ENCODE measurements at places on chromosomes 1 and 21. TPM values are rescaled to one million over a fixed set of nuclear protein-coding genes. Genes with fewer than 3 reads are reported as not detected.

IL19 gene
- not detected for total RNA-seq

GSTM5 gene
- total RNA-seq = not detected

HAX1 gene
- 86.1 TPM for total RNA-seq

GSTM1 gene
- not detected for total RNA-seq

PLEKHN1 gene
- 6.8 TPM for total RNA-seq

COL8A2 gene
- 0.06 TPM for total RNA-seq

DAB1 gene
- total RNA-seq = not detected

- no peak for DNase-seq
These were observed 77.6 kb downstream of the RGL1 start for GRCh38 chr1:183882335-183883167.

DNA sequence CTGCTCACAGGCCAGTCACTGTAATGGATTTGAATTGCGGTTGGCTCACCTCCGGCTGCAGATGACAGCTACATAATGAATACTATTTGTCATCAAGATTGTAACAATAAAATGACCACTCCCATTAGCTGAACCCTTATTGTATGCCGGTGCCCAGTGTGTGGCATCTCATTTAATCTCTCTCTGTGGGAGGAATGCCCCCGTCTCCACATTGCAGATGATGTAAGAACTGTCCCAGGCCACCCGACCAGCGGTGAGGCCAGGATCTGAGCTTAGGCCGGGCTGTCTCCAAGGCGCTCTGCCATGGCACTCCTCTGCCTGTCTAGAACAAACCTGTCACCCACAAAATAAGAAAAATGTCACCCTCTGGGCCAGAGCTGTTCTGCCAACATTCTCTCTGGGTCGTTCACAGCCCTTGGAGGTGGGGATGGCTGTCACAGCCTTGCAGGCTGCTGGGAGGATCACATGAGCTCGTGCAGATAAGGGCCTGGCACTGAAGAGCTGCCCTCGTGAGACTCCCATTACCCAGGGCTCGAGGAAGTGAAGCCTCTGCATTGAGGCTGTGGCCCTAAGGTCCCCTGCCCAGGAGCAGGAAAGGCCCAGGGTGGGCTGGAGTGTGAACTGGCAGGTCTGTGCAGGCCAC is 52.7 kb downstream of the ECE1 start:
- no peak for DNase-seq

- no peak for DNase-seq
These were observed 252.4 kb downstream of the TOMM20 start for GRCh38 chr1:234875953-234876855.

GRCh38 chr1:218643926-218644325 is 298.8 kb downstream of the TGFB2 start:
- no peak for DNase-seq

GRCh38 chr1:203744075-203744972 is 20.7 kb upstream of the LAX1 start:
- no peak for DNase-seq

DNA sequence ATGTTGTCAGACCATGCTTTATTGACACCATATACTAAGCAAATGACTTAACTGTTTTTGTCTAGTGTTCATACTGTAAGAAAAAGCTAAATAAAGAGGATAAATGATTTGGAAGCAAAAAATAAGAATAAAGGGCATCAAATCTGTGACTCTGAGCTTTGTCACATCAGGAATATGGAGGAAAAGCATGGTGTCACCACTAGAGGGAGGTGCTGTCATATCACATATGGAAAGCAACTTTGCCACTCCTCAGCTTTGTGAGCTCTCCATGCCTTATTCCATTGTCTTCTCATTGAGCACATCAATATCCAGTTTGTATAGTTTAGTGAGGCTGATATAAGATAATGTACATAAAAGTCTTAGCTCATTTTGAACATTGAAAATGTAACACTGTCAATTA is 20.8 kb upstream of the GBP1 start:
- no peak for DNase-seq

GRCh38 chr1:100308777-100309176 is 42.8 kb downstream of the RTCA start:
- DNase-seq = no peak

GRCh38 chr21:35923971-35924370 is 136.4 kb downstream of the SETD4 start:
- no peak for DNase-seq

- no peak for DNase-seq
These were observed 13.8 kb downstream of the PIP5K1A start for GRCh38 chr1:151211972-151212705.

- no peak for DNase-seq
These were observed 8.5 kb downstream of the TP53BP2 start for GRCh38 chr1:223837206-223837605.

GRCh38 chr1:56922507-56922906 is 43.3 kb downstream of the C8B start:
- no peak for DNase-seq

GRCh38 chr1:212074313-212074712 is 38.8 kb downstream of the DTL start:
- no peak for DNase-seq
